ENCODE measurements at places on chromosomes 1 and 21.
A peak's percentile ranks its signal among the peaks of the same experiment; 100 is the strongest.

- DNase-seq: no peak
These were observed 55.0 kb upstream of the ZNF326 start for GRCh38 chr1:89939693-89940438.

DNA sequence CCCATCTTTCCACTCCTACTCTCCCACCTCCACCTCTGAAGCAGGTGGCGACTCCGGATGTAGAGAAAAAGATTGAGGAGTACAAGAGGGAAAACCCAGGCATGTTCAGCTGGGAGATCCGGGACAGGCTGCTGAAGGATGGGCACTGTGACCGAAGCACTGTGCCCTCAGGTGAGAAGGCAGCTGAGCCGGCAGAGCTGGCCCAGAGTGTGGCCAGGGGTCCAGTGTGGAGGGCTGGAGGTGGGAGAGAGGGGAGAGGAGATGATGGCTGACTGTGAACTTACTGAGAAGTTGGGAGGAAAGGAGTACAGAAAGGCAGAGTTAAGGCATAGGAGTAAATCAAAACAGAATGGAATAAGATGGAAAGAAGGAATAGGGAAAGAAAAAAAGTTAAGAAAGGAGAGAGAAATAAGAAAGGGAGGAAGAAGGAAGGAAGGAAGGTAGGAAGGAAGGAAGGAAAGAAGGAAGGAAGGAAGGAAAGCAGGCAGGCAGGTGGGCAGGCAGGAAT, 4.5 kb downstream of the PAX7 start:
- DNase-seq: no peak

GRCh38 chr1:107467286-107467685, 326.4 kb downstream of the NTNG1 start:
- no peak for DNase-seq

DNA sequence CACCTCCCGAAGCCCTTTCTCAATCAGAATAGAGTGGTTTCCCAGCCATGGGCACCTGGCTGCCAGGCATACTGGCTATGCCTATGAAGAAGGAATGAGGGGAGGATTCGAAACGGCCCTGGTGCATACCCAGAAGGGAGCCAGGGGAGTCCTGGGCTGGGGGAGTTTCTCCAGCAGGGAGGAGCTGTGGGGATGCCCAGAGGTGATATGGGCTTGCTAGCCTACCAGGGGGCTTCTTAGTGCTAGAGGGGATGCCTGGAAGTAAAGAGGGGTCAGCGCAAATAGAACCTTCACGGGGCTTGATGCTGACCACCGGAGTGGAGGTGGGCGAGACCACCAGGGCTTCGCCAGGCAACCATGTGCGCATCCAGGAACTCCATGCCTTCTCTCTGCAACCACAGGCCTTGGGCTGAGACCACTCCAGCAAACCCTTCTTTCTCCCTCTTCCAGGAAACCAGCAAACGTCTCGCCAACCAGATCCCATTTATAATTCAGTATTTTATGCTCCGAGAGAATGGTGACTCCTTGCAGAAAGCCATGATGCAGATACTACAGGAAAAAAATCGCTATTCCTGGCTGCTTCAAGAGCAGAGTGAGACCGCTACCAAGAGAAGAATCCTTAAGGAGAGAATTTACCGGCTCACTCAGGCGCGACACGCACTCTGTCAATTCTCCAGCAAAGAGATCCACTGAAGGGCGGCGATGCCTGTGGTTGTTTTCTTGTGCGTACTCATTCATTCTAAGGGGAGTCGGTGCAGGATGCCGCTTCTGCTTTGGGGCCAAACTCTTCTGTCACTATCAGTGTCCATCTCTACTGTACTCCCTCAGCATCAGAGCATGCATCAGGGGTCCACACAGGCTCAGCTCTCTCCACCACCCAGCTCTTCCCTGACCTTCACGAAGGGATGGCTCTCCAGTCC, 18.2 kb upstream of the MX1 start:
- no peak for DNase-seq

DNA sequence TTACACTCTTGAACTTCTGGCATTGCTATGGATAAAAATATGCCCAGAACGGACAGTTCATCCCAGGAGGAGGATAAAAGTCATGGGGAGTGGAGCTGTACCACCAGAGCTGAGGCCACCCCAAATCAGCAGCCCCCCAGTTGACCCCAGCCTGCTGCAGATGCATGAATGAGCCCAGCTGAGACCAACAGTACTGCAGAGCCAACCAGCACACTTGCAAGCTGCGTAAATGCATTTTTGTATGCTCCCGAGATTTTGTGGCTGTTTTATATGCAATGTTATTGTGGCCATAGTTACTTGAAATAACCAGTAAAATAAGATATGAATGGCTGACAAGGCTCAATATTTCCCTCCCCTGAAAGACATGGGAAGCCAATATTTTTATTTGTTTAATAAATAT, 264.6 kb downstream of the DUSP10 start:
- no peak for DNase-seq

DNA sequence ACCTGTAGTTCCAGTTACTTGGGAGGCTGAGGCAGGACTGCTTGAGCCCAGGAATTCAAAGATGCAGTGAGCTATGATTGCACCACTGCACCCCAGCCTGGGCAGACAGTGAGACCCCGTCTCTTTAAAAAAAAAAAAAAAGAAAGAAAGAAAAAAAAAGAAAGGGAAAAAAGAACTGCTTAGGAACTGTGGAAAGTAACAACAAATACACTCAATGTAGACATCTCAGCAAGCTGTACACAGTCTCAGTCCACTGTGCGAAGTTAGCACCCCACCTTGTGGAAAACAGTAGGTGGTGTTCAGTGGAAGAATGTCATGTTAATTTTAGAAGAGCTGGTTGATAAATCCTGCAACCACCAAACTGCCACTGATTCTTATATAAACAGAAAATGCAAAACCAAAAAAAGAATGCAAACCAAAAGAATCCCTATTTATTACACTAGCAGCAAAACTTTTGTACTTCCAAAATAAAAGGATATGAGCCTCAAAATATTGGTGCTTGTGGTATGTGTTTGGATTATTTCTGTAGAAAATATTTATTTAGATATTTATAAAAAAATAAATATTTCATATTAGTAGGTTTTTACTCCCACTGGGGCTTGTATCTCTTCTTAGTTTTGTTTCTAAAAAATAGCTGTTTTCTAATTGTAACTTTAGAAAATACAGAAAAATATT, 31.1 kb downstream of the ALG14 start:
- DNase-seq: peak; percentile 63

DNA sequence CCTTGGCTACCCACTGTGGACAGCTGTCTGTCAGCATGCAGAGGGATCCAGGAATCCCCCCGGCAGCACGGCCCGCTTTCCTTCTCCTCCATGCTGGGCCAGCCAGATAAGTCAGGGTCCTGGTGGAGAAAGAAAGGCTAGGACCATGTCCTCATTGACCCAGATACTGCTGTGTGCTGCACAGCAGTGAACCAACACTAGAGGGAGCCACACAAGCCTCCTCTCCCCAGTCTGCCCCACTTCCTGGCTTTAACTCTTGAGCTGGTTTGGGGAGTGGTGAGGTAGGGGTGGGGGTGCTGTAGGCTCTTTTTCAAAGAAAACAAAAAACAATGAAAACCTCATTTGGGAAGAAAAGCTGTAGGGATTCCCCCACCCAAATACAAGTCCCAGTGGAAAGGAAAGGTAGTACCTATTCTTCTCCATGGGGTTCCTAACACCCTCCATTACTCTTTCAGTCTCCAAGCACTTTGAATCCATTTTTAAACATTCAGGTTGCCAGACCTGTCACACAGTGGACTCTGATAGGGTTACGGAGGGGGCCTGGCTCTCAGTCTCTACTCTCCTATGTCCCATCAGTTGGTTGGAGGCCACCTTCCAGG, 84.9 kb upstream of the CD1D start:
- DNase-seq: peak; percentile 72

DNA sequence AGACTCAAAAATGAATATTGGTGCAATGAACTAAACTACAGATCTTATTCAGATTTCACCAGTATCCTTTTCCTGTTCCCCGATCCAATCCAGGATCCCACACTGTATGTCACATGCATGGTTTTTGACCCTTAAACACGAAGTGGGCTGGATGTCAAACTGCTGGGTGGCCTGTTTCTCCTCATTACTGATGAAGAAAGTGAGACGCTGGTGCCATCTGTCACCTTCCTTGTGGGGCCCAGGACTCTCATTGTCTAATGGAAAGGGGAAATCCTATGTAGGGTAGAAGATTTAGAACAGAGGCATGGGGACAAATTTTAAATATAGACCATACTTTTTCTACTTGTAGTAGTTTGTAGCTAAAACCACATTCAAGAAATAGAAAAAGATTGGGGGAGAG, 56.2 kb downstream of the DISC1 start:
- DNase-seq: no peak

DNA sequence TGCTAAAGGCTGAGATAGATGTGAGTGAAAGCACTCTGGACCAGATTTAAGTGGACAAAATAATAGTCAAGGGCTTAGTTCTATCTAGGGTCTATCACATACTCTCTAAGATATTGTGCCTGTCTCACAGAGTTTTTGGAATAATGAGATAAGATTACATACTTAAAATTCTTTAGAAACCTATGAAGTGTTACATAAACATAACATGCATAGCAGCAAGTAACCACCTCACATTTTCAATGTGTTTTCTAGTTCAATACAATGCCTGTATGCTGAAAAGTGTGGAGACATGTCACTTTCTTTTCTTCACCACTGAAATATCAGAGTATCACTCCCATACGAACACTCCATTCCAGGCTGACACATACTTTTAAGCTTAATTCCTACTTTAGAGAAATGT, 16.2 kb downstream of the SDCCAG8 start:
- DNase-seq: no peak

- no peak for DNase-seq
These were observed 38.6 kb downstream of the MEF2D start for GRCh38 chr1:156461781-156462647.

DNA sequence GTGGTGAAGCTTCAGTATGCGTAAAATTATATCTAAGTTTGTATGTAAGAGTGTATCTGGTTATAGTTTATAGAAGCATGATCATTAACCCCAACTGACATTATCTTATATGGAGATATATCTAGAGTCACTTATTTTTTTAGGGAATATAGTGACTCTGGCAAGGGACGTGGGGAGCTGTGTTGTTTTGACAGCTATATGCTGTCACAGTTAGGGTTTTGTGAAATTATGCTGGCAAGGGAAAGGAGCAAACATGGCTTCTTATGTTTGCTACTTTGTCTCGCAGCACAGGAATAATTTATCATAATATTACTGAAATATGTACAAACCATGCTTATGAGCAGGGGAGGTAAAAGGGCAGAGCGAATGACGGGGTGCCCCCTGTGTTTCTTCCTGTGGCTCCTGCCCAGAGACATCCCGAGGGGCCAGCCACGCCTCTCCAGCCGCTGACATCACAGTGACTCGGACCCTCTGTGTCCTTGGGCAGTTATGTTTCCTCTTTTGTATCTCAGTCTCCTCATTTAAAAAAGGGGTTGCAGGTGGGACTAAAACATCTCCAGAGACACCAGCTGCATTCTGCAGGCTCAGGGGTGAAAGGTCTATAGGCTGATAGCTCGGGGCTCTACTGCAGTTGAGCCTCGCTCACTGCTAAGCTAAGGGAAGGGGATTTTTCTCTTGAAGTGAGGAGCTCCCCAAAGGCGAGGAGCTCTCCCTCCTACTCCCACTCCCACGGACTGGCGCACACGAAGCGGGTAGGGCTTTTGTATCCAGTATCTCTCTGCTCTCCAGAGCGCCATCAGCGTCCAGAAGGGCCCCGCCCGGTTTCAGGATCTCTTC, 14.9 kb downstream of the A3GALT2 start:
- no peak for DNase-seq

GRCh38 chr1:201632364-201632952, 93.5 kb downstream of the NAV1 start:
- DNase-seq: no peak

DNA sequence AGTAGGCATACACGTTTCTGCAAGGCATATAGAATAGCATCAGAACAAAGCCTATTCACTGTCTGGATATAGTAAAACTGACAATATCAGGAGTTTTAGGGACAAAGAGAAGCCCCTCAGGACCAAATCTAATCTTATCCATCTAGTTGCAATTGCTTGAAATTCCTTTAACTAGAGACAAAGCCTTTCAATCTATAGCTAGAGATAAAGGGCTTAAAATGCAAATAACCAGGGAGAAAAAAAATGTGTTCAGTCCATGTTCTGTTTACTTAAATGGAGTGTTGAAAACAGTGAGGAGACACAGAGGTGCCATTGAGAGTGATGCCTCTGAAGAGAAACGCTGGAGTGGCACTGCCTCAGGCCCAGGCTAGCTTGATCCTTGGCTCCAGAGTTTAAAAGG, 286.1 kb downstream of the DPYD start:
- no peak for DNase-seq

DNA sequence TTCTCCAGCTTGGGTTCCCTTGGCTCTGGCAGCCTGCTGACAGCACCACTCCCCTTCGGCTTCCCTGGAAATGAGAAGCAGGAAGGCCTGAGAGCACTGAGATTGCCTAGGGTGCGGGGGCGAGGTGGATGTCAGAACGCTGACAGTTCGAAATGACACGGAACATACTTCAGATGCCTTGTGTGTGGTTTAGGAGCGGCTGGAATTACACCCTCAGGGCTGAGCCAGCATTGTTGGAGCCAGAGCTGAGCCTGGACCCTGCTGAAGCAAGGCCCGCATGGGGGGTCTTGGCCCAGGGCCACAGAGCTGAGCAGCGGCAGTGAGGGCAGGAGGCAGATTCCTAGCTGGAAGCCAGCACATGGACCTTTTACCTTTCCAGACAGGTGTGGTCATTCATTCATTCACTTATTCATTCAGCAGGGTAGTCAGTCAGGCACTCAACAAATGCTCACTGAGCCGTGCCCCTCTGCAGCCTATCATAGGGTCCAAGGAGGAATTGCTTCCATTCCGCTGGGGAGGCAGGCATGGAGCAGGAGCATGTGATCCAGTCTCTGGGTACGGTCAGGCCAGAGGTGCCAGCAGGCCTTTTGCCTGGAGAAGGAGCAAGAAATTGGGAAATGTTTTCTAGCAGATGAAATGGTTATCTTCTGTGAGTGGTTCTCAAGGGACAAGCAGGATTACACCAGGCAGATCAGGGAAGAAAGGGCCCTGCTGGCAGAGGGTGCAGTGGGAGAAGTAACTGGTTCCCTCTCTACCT, 6.6 kb upstream of the FOXE3 start:
- DNase-seq: no peak

- no peak for DNase-seq
These were observed 19.5 kb upstream of the CREG1 start for GRCh38 chr1:167573035-167573434.

Measured in hepatic stellate cell (primary cell).